Ascending aorta (tissue), 2 donors: ENCODE measurements at places on chromosomes 3 and 15. TPM values are rescaled to one million over a fixed set of nuclear protein-coding genes. Genes with fewer than 3 reads are reported as not detected.

Gene DLEC1
- total RNA-seq, result 0.11 TPM

Gene SGO1
- not detected for total RNA-seq

Gene CCR2
- 0.11 TPM for total RNA-seq

Gene SEMA4B
- total RNA-seq, result 51.2 TPM
